ENCODE measurements at places on chromosomes 2 and 18. TPM values are rescaled to one million over a fixed set of nuclear protein-coding genes. Genes with fewer than 3 reads are reported as not detected.

SCN1A gene
- not detected for polyA plus RNA-seq

DNA sequence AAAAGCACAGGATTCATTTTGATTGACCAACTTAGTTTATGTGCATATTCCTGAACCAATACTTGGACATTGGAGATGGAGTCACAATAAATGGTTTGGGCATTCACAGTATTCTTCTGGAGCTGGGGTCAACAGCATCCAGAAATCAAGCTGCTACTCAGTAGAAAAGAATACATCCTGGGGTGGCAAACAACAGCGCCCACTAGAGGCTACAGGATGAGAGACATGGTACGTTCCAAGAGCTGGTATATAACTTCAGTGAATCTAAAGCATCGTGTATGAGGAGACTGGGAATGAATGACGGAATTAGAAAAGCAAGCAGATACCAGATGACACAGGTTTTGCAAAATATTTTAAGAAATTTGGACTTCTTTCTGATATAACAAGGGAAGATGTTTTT, 142.9 kb upstream of the FIGN start:
- DNase-seq = peak; percentile 49

FAM161A gene
- polyA plus RNA-seq = 12.3 TPM

GRCh38 chr18:13366131-13366530, 147.6 kb downstream of the LDLRAD4 start:
- DNase-seq = no peak

ELOA2 gene
- not detected for polyA plus RNA-seq

- DNase-seq = no peak
Measured at GRCh38 chr2:169781249-169782013, 17.2 kb upstream of the SSB start.

- no peak for DNase-seq
Measured at GRCh38 chr18:54250846-54251261, 18.5 kb upstream of the POLI start.
